ENCODE measurements at places on chromosomes 6 and 20.

DNA sequence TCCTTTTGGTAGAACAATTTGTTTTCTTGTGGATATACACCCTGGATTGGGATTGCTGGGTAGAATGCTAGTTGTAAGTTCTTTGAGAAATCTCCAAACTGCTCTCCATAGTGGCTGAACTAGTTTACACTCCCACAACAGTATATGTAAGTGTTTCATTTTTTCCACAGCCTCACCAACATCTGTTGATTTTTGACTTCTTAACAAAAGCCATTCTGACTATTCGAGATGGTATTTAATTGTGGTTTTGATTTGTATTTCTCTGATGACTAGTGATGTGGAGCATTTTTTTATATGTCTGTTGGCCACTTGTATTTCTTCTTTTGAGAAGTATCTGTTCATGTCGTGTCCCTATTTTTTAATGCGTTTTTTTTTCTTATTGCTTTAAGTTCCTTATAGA, 444.1 kb downstream of the CBLN4 start:
- no peak for DNase-seq

DNA sequence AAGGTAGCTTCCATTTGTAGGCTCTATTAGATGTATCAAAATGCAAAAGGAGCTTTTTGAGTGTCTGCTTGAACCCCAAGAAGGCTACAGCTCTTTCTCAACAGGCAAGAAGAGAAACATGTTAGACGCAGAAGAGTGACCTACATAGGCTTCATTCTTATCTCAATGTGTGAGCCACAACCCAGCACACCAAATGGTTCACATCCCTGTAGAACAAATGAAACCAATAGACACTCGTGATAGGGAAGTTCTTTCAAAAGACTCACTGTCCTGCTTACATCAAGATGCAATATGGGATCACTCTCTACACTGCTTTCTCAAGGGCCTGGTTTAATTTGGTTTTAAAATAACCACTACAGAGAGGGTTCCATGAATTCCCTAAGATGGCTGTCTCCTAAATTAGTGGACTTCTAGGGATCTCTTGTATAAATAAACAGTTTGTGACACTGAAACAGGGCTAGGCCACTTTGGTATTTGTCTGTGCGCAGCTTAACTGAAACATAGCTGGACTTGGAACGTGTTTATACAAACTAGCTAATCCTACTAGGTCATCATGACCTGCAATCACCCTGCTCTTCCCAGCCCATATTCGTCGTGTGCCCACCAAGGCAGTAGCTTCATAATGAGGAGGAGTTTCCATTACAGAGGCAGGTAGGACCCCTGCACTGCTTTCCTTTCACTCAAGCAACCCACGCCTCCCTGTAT, 225.4 kb upstream of the PREP start:
- DNase-seq: no peak

- DNase-seq: peak; percentile 43
These were observed 119.5 kb downstream of the SCAF8 start for GRCh38 chr6:154852687-154853086.

GRCh38 chr6:88848870-88849269, 114.5 kb downstream of the RNGTT start:
- DNase-seq: peak; percentile 29

GRCh38 chr6:156879591-156879990, 102.4 kb downstream of the ARID1B start:
- no peak for DNase-seq

- DNase-seq: no peak
These were observed 12.4 kb upstream of the DACT2 start for GRCh38 chr6:168332020-168332419.

DNA sequence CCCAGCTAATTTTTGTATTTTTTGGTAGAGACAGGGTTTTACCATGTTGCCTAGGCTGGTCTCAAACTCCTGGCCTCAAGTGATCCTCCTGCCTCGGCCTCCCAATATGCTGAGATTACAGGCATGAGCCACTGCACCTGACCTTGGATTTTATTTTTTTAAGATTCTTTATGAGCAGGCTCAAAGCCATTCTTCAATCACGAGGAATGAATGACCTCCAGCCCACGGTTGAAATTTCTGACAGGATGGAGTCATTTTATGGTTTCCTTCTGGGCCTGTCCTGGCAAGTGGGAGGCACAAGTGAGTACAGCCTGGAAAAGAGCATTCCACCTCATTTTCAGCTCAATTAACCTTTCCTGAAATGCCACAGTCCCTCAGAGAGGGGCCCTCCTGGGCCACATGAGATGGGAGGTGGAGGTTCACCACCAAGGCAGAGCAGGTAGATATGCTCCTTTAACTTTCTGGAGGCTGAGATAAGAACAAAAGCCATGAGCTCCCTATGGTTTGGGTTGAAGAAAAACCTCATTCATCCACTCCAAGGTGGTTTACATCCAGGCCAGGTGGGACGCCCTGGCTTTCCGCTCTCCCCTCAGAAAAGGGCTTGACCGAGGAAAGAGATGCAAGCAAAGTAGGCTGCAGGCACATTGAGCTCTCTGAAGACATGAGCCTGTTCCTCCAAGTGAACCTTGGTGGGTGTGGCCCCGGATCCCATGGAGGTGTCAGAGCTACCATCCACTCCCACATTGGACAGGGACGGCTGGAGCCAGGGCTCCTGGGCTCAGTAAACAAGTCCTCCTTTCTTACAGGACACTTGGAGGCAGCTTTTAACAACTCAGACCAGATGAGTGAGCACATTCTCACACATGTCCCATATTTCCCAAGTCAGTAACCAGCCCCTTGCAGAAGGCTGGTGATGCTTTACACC, 208.5 kb upstream of the SSTR4 start:
- no peak for DNase-seq

DNA sequence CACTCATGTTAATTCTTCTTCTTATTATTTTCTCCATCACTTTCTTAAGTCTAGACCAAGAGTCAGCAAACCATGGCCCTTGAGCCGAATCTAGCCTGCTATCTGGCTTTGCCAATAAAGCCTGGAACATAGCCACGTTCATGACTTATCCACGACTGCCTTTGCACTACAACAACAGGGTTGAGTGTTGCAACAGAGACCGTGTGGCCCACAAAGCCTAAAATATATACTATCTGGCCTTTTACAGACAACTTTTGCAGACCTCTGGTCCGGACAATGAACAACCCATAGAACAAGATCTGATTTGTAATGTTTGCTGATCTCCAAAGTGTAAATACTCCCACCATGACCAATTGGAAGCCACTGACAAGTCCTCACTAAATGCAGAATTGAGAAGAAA, 140.5 kb upstream of the CDYL start:
- peak; percentile 76 for DNase-seq
